Head of caudate nucleus (tissue), 42 donors: ENCODE measurements at places on chromosomes 3 and 15.

DNA sequence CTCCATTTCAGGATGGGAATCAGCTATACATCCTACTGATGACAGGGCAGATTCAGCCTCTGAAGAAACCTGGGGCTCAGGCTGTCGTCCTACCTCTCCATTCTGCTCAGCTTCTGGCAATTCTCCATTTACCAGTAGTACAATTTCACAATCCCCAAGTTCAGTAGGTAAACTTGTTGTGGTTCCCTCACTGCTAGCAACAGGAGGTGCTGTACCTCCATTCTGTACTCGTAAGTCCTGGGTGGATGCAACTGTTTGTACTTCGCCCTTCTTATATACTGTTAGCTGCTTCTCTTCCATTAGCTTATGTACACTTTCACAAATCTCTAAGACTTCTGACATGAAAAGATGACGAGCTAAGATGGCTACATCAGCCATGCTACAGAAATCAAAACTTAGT lies 11.6 kb downstream of the ZBTB11 start:
- no peak for DNase-seq

DNA sequence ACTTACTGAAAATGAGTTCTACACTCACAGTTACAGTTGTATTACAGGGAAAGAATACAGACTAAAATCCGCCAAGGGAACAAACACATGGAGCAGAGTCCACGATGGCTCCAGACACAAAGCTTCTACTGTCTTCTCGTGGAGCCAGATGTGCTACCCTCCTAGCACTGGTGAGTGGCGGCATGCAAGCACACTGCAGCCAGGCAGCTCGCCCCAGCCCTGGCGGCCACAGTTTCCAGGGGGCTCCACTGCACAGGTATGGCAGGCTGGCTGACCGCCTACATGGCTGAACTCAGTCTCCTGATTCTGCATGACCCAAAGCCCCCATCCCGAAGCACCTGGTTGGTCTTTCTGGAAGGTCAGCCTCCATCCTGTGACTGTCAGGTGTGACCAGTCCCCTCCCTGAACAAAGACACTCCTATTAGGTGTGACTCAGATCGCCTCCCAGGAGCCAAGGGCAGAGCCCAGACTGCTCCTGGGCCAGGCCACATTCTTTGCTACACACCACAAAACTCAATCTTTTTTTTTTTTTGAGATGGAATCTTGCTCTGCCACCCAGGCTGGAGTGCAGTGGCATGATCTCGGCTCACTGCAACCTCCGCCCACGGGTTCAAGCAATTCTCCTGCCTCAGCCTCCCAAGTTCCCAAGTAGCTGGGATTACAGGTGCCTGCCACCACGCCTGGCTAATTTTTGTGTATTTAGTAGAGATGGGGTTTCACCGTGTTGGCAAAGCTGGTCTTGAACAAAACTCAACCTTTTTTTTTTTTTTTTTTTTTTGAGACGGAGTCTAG lies 51.5 kb downstream of the CFAP92 start:
- no peak for DNase-seq

- no peak for DNase-seq
Observed at GRCh38 chr3:71786551-71786950, 1.6 kb upstream of the PROK2 start.

GRCh38 chr3:117399311-117400078 lies 689.9 kb downstream of the TUSC7 start:
- DNase-seq, result peak; percentile 11

- no peak for DNase-seq
Observed at GRCh38 chr3:52313774-52314188, 2.3 kb upstream of the DNAH1 start.

DNA sequence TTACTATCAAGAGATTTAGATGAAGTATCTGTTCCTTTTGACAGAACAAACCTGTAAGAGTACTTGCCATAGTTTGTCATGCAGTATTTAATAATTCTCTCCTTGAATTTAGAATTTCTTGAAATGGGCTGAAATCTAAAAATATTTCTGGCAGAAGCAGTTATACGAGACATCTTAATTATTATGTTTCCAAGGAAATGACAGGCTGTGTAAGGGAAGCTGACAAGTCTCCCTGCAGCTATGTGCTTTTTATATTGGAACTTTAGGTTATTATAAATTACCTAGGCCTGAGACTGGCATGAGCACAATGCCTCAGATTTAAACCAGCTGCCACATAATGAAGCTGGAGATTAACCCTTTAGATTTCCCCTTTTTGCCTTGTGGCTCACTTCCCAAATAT lies 365.0 kb upstream of the EPHA6 start:
- DNase-seq, result peak; percentile 38

- DNase-seq, result no peak
Observed at GRCh38 chr15:70507772-70508371, 255.5 kb downstream of the UACA start.

- DNase-seq, result no peak
Observed at GRCh38 chr3:179324270-179324754, 1.5 kb downstream of the ZNF639 start.

GRCh38 chr3:167866331-167866730 lies 130.8 kb downstream of the SERPINI1 start:
- no peak for DNase-seq

DNA sequence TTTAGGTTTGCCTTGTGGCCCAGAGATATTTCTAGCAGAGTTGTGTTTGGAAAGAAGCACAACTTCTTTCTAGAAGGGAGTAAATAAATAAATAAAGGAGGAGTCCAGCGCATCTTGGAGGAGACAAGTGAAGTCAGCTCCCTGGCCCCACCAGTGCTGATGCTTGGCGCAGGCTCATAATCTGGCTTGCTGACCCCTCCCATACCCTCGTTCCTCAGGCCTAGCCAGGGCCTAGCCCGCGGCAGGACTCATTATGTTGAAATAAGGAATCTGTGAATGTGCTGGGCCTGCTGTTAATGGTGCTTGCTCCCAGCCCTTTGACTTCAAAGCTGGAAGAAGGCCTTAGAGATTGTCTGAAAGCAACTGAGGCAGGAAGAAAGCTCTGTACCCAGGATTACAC lies 3.1 kb downstream of the ZNF710 start:
- DNase-seq, result no peak

DNA sequence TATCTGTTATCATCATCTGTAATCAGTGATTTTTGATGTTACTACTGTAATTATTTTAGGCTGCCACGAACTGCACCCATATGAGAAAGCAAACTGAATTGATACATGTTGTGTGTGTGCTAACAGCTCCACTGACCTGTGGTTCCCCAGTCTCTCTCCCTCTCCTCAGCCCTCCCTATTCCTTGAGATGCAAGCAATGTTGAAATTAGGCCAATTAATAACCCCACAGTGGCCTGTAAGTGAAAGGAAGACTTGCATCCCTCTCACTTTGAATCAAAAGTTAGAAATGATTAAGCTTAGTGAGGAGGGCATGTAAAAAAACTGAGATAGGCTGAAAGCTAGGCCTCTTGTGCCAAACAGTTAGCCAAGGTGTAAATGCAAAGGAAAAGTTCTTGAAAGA lies 218.6 kb upstream of the LRRFIP2 start:
- DNase-seq, result no peak

GRCh38 chr3:165544432-165544831 lies 292.8 kb downstream of the BCHE start:
- DNase-seq, result no peak

- DNase-seq, result no peak
Observed at GRCh38 chr3:52827866-52828376, 2.6 kb downstream of the ITIH4 start.

- no peak for DNase-seq
Observed at GRCh38 chr15:83288381-83288801, 3.9 kb upstream of the BNC1 start.

- DNase-seq, result peak; percentile 19
Observed at GRCh38 chr3:59502806-59503205, 453.0 kb upstream of the CFAP20DC start.

GRCh38 chr15:68442041-68442440 lies 10.1 kb upstream of the ITGA11 start:
- no peak for DNase-seq

GRCh38 chr15:92877000-92877399 lies 23.1 kb upstream of the CHD2 start:
- no peak for DNase-seq

- no peak for DNase-seq
Observed at GRCh38 chr15:74482661-74483060, 21.7 kb upstream of the UBL7 start.

- no peak for DNase-seq
Observed at GRCh38 chr15:37931868-37932267, 2.6 kb upstream of the TMCO5A start.

- DNase-seq, result peak; percentile 83
Observed at GRCh38 chr3:194738254-194739093, 52.8 kb downstream of the FAM43A start.

- DNase-seq, result no peak
Observed at GRCh38 chr3:134667406-134667805, 16.6 kb upstream of the KY start.

- no peak for DNase-seq
Observed at GRCh38 chr3:136110481-136110880, 85.7 kb downstream of the MSL2 start.

GRCh38 chr3:165463531-165463930 lies 267.3 kb upstream of the SLITRK3 start:
- DNase-seq, result no peak

GRCh38 chr15:69557020-69557706 lies 104.5 kb downstream of the RPLP1 start:
- no peak for DNase-seq

DNA sequence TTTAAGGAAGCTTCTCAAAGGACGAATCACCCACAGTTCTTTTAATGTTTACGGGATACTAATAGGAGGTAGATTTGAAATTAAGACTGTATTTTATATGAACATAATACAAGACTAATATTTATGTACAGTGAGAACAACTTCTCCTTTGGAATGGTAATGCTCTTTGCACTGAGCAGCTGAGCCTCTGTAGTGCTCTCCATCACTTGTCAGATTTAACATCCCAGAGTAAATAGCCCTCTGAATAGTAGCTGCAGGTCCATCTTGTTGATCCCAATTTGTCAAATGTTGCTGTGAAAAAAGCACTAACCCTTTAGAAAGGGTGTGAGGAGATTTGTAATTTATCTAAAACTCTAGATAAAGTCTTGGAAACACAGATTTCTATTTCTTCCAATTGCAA lies 351.4 kb upstream of the KCNMB2 start:
- no peak for DNase-seq

GRCh38 chr3:130743354-130743753 lies 3.3 kb downstream of the PIK3R4 start:
- no peak for DNase-seq

- no peak for DNase-seq
Observed at GRCh38 chr3:147943265-147943945, 534.2 kb downstream of the ZIC1 start.

DNA sequence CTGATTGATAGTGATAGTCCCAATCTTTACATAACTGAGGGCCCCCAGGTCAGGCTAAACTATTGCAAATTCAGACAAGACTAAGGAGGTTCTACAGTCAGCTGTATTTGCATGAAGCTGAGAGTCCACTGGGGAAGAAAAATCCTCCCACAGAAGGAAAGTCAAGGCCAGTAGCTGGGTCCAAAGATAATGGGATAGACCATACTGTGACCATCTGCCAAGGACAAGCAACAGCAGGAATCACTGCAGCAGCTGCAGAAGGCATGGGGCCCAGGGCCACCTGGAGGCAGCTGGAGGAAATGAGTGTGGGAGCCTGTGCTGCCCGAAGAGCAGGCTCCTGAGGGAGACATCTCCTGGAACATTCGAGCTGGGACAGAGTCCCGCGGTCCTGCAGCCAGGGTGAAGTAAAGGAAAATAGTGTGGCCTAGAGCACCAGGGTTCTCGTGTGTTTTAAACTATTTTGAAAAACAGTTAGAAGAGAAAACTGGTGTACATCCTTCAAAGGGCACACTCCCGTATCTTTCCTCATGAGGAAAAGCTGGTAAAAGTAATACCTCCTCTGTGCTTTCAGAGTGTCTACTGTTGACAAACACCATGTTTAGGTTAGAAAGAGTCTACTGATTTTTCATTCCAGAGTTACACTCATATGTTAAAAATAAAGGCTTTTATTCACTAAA lies 13.2 kb upstream of the TMEM212 start:
- DNase-seq, result peak; percentile 60

DNA sequence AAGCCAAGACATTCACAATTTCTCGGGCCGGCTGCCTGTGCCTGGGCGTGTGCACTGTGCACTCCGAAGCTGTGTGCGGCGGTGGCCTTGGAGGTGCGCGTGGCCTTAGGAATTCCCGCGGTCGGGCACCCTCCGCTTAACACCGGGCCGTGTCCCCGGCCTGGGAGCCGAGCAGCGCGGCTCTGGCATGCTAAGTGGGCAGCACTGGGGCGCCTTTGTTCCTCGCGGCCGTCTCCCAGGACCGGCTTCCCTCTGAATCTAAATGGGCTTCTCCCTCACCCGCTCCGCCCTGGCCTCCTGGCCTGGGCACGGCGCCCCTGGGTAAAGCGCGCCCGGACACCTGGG lies 498 bp upstream of the ARNT2 start:
- DNase-seq, result peak; percentile 76

DNA sequence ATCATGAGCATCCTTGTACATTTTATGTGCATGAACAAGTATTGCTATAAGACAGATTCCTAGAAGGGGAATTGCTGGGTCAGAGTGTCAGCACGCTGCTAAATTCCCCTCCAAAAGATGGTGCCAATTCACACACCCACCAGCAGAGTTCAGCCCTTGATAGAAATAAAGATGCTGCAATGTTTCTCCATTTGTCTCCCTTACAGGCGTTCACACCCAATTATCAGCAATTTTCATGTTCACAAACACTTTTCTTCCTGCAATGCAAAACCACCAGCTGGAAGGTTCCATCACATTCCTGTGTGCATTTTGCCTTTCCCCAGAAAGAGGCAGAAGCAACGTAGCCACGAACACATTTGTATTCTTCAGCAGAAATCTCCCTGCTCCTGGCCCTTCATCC lies 3.3 kb upstream of the TAMM41 start:
- DNase-seq, result no peak

- no peak for DNase-seq
Observed at GRCh38 chr15:47334805-47335535, 382.3 kb upstream of the SEMA6D start.

GRCh38 chr3:14440531-14441239 lies 38.3 kb downstream of the SLC6A6 start:
- DNase-seq, result peak; percentile 81

DNA sequence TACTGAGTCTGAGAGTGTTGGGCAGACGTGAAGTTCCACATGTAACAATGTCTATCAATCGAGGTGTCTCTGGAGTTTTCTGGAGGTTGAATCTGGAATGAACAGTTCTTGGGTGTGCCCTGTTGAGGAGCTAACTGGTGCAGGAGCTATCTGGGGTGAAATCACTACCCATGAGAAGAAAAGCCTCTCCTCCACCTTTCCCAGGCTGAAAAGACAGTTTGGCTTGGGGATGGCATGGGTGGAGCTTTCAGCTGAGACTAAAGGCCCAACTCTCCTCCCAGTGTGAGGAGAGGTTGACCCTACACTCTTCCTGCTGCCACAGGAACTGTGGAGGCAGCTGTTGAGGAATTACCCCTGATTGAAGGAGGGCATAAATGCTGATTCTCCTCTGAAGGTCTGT lies 54.4 kb upstream of the LRRFIP2 start:
- no peak for DNase-seq

GRCh38 chr3:2567451-2567850 lies 468.8 kb downstream of the CNTN4 start:
- no peak for DNase-seq

- DNase-seq, result no peak
Observed at GRCh38 chr3:42438193-42438592, 27.8 kb upstream of the LYZL4 start.
